ENCODE measurements at places on chromosomes 16 and 17.

GRCh38 chr17:60941571-60941970 is 263.9 kb downstream of the BCAS3 start:
- DNase-seq = no peak

DNA sequence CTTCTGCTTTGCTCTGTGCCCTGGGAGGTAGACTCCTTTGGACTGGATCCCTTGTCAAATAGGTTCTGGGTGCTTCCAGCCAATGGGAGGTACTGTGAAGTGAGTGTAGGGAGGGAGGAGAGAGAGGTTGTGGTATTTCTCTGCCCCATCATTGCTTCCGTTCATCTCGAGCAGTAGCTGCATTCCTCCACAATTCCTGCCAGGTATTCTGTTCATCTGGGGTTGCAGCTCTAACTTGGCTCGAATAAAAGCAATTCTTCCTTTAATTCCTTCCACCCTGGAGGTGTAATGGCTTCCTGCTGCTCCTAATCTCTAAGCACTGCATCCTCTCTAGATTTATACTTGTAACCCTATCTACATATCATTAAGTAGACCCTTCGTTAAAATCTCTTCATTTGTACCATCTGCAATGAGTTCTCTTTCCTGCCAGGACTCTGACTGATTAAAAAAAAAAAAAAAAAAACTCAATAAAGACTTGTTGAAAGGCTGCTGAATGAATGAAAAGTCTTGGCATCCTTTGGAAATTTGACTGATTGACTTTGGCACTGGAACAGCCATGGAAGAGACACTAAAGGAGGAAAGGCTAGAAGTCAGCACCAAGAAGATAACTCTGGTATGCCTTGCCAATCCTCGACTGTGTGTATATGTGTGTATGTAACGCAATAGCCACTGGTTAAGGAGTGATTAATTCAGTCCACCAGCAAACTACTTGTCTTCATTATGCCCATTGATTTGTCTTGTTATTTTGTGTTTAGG is 616.9 kb upstream of the SOX9 start:
- DNase-seq = peak; percentile 96

- no peak for DNase-seq
Measured at GRCh38 chr17:19716108-19717030, at the start of gene SLC47A2. Gene SLC47A2, minus strand, starts transcription at chr17:19716584. Its CDS starts 29 bp downstream, at chr17:19716555.

DNA sequence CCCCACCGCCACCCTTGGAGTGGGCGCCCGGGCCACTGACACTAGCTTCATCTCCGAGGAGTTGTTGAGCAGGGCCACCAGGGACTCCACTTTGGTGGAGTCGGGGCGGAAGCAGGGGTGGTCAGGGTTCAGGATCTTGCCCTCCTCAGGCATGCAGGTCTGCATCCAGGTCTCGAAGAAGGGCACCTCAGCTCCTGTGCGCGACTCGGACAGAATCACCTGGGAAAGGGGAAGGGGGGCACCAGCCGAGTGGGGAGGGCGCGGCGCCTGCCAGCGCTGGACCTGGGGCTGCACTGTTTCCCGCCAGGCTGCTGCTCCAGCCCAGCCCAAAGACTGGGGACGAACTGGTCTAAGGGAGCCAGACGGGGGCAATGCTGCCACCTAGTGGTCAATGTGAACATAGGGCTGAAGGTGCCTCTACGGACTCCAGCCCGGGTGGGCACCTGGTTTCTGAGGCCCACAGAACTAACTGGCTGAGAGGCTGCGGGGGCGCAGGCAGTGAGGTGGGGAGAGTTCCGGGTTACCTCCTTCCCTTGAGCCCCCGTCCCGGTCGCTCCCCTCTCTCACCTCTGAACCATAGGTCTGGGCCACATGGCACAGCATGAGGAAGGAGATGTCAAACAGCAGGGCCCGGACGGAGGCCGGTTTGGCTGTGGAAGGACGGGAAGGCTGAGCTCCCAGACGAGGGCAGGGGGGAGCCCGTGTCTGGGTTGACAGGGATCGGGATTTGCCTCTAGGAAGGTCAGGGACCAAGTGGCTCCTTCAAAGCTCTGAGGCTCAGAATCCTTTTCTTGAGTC is 11.8 kb downstream of the CSF3 start:
- peak; percentile 32 for DNase-seq

DNA sequence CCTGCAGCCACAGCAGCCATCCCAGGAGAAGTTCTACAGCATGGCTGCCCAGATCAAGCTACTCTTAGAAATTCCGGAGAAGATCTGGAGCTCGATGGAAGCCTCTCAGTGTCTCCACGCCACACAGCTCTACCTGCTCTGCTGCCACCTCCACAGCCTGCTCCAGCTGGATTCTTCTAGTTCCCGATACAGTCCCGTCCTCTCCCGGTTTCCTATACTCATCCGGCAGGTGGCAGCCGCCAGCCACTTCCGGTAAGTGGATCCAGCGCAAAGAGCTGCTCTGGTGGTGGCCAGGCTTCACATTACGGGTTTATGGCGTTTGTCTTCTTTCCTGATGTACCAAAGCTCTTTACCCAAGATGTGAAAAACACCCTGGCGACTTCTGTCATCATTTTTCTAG is 3.6 kb downstream of the COG1 start:
- DNase-seq = no peak
